ENCODE measurements at places on chromosomes 7 and 10. TPM values are rescaled to one million over a fixed set of nuclear protein-coding genes. Genes with fewer than 3 reads are reported as not detected.

DNA sequence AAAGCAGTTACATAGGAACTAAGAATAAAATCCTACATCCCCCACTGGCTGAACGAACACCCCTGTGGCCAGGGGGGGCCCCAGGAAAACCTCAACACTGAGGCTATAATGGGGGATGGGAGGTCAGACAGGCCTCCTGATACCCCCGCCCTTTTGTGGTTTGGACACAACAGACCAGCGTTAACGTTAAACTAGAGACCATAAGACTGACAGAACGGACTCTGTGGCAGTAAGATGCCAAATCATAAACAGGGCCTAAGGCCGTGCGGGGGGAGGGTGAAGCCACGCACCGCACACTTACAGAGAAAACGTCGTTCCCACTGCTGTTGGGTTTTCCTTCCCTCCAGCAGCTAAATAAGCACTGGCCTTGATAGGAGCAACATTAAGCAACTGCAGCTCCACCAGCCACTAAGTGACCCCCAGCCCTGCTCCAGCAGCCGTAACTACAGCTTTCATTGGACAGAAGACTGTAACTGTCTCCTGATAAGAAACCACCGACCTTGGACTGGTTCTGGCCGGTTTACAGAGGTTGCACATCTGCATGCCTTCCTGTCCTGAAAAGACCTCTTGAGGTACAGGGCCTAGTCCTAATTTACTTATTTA, 3.4 kb upstream of the PPP2R2D start:
- H3K36me3 ChIP-seq: no peaks in the 10 kb centered on the region
- H3K27ac ChIP-seq: no peak overlapping the region
- no peaks in the 10 kb centered on the region for H3K4me1 ChIP-seq
- H3K27me3 ChIP-seq: no peaks in the 10 kb centered on the region

Gene TMEM176A
- 13.5 TPM for total RNA-seq

Gene SEPTIN7
- total RNA-seq: 254 TPM

GRCh38 chr7:929311-929711, 25.2 kb downstream of the ADAP1 start:
- no peaks in the 10 kb centered on the region for H3K36me3 ChIP-seq
- DNase-seq: peak; percentile 4
- no peaks in the 10 kb centered on the region for H3K4me1 ChIP-seq
- H3K27ac ChIP-seq: no peak overlapping the region
- no peak overlapping the region for H3K4me3 ChIP-seq
- H3K27me3 ChIP-seq: no peaks in the 10 kb centered on the region

- H3K27ac ChIP-seq: peak overlapping the region; percentile 18
- H3K4me1 ChIP-seq: no peaks in the 10 kb centered on the region
- no peaks in the 10 kb centered on the region for H3K36me3 ChIP-seq
- H3K4me3 ChIP-seq: no peak overlapping the region
Measured at GRCh38 chr7:121605317-121605680, 209.2 kb upstream of the FAM3C start.

Gene HOXA11
- total RNA-seq: 82.0 TPM

GRCh38 chr10:33963729-33964128, 629.3 kb upstream of the NRP1 start:
- H3K36me3 ChIP-seq: no peaks in the 10 kb centered on the region
- H3K27me3 ChIP-seq: no peaks in the 10 kb centered on the region
- no peaks in the 10 kb centered on the region for H3K4me1 ChIP-seq

Gene DYNC1I1
- 17.9 TPM for total RNA-seq

Gene HYAL4
- not detected for total RNA-seq

DNA sequence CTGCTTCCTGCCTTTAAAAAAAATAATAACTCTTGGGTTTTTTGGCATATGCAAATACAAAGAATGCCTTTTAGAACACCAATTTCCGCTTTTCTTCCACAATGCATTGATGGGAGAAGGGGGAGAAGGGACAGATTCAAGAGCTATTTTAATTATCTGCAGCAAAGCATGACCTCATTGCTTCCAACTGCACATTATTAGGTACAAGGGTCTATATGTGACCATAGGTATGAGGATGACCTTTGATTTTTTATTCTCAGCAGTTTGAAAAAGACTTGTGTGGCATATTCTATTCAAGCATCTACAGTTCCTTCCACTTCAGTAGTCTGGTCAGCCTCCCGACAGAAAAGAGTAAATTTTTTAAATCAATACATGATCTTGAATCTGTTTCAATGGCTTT, 39.7 kb downstream of the GRB10 start:
- no peaks in the 10 kb centered on the region for H3K27me3 ChIP-seq
- no peak for DNase-seq
- no peak overlapping the region for H3K4me3 ChIP-seq
- H3K27ac ChIP-seq: no peak overlapping the region
- no peaks in the 10 kb centered on the region for H3K4me1 ChIP-seq

- no peak for DNase-seq
- no peak overlapping the region for H3K27ac ChIP-seq
- no peak overlapping the region for H3K4me3 ChIP-seq
- no peaks in the 10 kb centered on the region for H3K4me1 ChIP-seq
- H3K36me3 ChIP-seq: no peaks in the 10 kb centered on the region
Measured at GRCh38 chr10:9149134-9149533, 1094.6 kb downstream of the GATA3 start.

Gene CCSER2
- 112 TPM for total RNA-seq

- no peaks in the 10 kb centered on the region for H3K36me3 ChIP-seq
- H3K27me3 ChIP-seq: no peaks in the 10 kb centered on the region
- H3K4me3 ChIP-seq: no peak overlapping the region
- DNase-seq: no peak
Measured at GRCh38 chr10:81885491-81885890, 10.5 kb downstream of the NRG3 start.

- no peaks in the 10 kb centered on the region for H3K27me3 ChIP-seq
- H3K4me3 ChIP-seq: peak overlapping the region; percentile 97
- H3K36me3 ChIP-seq: no peaks in the 10 kb centered on the region
Measured at GRCh38 chr7:30285536-30286284, 1.3 kb downstream of the ZNRF2 start.

- H3K36me3 ChIP-seq: no peaks in the 10 kb centered on the region
- no peak overlapping the region for H3K4me3 ChIP-seq
- no peaks in the 10 kb centered on the region for H3K4me1 ChIP-seq
- no peaks in the 10 kb centered on the region for H3K27me3 ChIP-seq
Measured at GRCh38 chr10:102514487-102515311, 10.9 kb downstream of the SUFU start.

DNA sequence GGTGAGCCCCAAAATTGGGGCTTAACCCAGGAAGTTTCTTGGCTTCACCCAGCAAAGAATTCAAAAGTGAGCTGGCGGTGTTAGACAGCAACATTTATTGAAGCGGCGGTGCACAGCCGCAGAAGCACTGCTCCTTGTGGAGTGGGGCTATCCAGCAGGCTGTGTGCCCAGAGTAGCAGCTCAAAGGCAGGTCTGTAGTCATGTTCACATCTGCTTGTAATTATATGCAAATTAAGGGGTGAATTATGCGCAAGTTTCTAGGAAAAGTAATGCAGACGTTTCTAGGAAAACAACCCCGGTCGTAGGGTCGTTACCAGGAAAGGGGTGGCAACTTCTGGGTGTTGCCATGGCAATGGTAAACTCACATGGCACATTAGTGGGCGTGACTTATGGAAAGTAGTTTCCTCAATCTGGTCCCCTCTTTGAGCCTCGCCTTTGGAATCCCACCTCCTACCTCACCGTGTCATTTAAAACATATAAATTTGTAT, 13.7 kb upstream of the KBTBD2 start:
- H3K4me1 ChIP-seq: no peaks in the 10 kb centered on the region
- peak overlapping the region; percentile 19 for H3K4me3 ChIP-seq
- no peaks in the 10 kb centered on the region for H3K36me3 ChIP-seq
- DNase-seq: peak; percentile 33
- H3K27ac ChIP-seq: no peak overlapping the region

Gene PTF1A
- not detected for total RNA-seq

Gene HOXA2
- 6.5 TPM for total RNA-seq

- H3K36me3 ChIP-seq: no peaks in the 10 kb centered on the region
- H3K27me3 ChIP-seq: peaks cover 36% of the 10 kb centered on the region
- DNase-seq: no peak
- H3K4me3 ChIP-seq: no peak overlapping the region
- no peaks in the 10 kb centered on the region for H3K4me1 ChIP-seq
Measured at GRCh38 chr7:155368894-155369600, 71.4 kb downstream of the INSIG1 start.

Data from uterus (tissue), 4 donors.